CD4-positive, alpha-beta T cell treated with Interleukin-15 for 1 hour (primary cell): ENCODE measurements at places on chromosomes 16 and 17.
A peak's percentile ranks its signal among the peaks of the same experiment; 100 is the strongest.

DNA sequence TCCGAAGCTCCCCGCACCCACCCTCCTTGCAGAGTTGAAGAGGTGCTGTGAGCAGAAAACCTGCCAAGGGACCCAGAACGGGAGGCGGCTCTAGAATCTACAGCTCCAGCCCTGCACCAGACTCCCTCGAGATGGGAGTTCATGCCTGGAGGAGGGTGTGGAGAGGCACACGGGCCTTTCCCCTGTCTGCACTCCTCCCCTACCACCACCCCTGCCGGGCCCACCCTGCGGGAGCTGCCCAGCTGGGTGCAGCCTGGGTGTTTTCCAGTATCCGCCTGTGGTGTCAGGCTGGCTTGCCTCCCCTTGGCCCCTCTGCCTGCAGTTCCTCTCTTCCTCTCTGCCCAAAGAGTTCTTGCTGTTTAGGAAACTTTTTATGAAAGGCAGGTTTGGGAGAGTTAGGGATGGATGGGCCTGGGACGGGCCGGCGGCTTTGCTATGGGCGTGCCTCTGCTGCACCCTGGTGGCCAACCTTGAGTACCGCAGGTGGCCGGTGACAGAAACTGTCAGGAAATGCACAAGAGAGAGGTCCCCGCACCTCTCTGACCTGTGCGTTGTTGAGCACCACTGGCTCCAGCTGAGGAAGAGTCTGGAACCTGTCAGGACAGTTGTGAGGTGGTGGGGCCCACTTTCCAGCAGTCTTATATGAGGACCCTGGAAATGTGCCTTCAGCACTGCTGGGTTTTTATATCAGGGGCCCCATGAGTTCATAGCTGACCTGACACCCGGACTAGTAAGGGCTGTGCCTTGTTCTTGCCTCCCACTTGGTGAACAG, 354.1 kb downstream of the SEC14L1 start:
- DNase-seq: peak; percentile 76

- no peak for DNase-seq
Observed at GRCh38 chr16:70805380-70805779, 4.4 kb upstream of the VAC14 start.

- no peak for DNase-seq
Observed at GRCh38 chr17:80164185-80164584, 5.6 kb upstream of the CARD14 start.

GRCh38 chr17:182050-182751, 751 bp upstream of the DOC2B start:
- no peak for DNase-seq

DNA sequence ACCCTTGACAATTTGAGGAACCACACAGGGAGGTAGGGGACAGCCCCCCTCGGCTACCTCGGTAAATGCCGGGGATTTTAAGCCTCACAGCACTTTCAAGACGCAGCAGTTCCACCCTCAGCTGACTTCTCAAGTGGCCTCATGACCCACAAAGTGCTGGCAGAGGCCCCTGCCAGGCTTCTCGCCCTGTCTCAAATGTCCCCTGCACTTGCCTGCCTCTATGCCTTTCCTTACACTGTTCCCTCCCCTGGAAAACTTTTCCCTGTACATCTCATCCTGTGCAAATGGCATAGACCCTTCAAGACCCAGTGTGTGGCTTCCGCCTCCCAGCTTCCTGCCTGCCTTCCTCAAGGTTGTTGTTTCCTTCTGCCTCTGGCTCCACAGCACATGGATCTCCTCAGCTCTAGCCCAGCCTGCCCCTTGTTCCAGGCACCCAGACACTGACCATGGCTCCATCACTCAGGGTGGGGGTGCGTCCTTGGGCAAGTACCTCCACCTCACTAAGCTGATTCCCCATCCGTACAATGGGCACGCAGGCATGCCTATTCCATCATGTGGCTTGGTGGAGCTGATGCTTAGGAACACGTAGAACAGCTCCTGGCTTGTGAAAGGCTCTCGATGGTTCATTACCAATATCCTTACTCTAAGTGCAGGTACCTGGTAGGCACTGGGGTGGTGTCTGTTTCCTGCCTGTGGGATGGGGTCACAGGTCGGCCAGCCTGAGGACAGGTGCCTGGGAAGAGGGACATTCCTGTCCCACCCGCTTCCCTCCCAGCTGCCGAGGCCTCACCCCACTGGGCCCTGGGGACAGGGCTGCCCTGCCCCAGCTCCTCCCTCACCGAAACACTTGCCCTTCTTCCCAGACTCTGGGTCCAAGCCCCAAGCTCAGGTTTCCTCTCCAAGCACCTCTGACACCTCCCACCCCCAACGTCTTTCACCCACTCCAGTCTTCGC, 24.0 kb downstream of the MMP15 start:
- no peak for DNase-seq

- DNase-seq: no peak
Observed at GRCh38 chr17:71948703-71949422, 172.0 kb upstream of the SOX9 start.

- no peak for DNase-seq
Observed at GRCh38 chr17:35766903-35767510, 6.3 kb downstream of the C17orf50 start.

DNA sequence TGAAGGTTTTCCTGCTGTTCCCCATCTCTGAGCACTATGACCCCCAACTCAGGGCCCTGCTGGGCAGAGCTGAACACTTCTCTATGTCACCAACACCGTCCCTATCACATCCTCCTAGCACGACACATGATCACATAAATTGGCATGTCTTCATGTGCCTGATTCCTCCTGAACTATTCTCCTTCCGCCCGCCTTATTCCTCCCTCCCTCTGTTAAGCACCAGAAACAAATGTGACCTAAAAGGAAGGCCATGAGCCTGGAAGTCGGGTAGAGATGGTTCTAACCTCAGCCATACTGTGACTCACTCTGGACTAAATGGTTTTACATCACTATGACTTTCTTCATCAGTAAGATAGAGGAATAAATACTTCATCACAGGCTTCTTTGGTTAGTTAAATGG, 80.8 kb upstream of the DYNLRB2 start:
- DNase-seq: no peak

- DNase-seq: peak; percentile 91
Observed at GRCh38 chr16:19717741-19718623, at the start of the genes IQCK and KNOP1. IQCK (plus strand) TSS chr16:19718271; CDS start chr16:19718307, 36 bp downstream. KNOP1 (minus strand) TSS chr16:19718227; CDS start chr16:19715035, 3,192 bp downstream.

- no peak for DNase-seq
Observed at GRCh38 chr17:4499431-4500190, 930 bp downstream of the SPNS2 start.

DNA sequence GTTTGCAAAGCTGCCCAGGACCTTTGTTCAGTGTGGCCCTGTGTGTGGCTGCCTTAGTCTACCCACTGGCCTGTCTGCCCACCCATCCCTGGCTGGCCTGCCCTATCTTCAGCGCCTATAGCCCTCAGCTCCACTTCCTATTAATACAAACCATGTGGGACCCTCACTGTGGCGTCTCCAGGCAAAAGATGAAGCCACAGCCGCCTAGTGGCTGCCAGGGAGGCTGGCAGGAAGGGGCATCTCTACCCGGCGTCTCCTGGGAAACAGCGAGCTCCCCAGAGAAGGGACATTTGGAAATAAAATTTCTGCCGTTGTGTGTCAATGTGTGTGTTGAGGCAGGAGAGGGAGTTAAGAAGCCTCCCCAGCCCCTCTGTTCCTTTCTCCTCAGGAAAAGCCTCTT, 31.5 kb downstream of the NEUROD2 start:
- no peak for DNase-seq

DNA sequence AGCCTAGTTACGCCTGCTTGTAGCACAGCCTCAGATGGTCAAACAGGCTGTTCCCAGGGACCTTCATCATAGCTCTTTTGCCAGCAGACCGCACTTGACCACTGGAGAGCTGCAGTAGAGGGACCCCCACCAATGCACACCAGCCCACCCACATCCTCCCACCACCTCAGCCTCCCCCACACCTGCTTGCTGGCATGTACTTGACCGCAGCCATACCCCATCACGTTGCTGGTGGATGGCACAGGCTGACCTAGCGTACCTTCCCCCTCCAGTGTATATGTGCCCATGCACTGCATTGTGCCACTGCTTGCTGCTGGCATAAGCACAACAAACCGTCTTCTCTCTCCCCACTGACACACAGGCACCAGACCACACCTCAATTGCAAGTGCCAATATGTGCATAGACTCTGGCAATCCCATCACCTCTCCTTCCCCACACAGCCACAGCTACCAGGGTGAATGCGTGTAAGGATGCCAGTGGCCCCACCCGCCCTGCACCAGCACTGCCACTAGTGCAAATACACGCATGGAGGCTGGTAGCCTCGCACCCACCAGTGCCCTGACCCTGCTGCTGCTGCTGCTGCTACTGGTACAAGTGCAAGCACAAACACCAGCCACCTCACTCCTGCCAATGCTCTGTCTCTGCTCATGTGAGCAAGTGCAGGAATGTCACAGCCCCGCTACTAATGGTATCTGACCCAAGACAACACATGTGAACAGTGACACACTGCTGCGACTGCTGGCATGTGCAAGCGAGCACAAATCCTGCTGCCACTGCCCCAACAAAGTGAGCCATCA, 1377.6 kb downstream of the CDH11 start:
- DNase-seq: no peak

- peak; percentile 84 for DNase-seq
Observed at GRCh38 chr17:4948931-4949320, 596 bp upstream of the PFN1 start.

DNA sequence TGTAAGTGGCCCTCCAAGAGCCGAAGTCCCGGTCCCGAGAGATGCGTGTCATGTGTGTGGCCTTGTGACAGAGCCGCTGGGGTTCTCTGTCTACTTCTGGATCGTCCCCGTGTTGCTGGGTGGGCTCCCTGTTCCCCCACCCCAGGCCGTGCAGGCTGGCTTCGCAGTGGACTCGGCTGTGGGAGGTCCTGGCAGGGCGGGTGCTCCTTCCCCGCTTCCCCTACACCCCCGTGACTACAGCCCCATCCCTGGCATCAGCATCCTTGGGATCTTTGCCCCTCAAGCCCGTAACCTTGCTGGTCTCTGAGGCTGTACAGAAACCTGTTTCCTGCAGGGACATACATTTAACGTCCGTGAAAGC, 136.3 kb downstream of the BANP start:
- no peak for DNase-seq

DNA sequence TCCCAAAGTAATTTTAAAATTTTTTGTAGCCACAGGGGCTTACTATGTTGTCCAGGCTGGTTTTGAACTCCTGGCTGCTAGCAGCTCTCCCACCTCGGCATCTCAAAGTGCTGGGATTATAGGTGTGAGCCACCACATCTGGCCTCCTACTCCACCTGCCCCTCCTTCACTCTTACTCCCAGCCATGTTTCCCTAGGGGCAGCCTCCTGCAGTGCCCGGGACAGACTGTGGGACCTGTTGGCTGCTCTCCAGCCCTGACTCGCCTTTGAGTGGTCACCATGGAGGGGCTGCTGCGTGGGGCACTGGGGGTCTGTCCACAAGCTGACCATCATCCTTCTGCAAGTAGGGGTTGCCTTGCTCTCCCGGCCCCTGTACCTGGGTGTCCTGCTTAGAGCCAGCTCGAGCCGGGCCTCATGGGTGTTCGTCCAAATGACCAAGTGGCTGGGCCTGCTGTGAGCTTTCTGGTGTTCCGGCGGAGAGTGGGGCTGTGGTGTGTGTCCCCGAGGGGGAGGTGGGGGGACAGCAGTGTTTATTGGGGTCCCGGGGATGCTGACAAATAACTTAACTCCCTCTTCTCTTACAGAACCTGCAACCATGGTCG, 16.6 kb downstream of the SPIRE2 start:
- no peak for DNase-seq

GRCh38 chr16:77987810-77988209, 34.5 kb upstream of the CLEC3A start:
- DNase-seq: no peak

GRCh38 chr17:2053380-2054261, 1.3 kb upstream of the HIC1 start:
- DNase-seq: peak; percentile 86

GRCh38 chr17:27430882-27431491, 25.3 kb upstream of the KSR1 start:
- peak; percentile 33 for DNase-seq

DNA sequence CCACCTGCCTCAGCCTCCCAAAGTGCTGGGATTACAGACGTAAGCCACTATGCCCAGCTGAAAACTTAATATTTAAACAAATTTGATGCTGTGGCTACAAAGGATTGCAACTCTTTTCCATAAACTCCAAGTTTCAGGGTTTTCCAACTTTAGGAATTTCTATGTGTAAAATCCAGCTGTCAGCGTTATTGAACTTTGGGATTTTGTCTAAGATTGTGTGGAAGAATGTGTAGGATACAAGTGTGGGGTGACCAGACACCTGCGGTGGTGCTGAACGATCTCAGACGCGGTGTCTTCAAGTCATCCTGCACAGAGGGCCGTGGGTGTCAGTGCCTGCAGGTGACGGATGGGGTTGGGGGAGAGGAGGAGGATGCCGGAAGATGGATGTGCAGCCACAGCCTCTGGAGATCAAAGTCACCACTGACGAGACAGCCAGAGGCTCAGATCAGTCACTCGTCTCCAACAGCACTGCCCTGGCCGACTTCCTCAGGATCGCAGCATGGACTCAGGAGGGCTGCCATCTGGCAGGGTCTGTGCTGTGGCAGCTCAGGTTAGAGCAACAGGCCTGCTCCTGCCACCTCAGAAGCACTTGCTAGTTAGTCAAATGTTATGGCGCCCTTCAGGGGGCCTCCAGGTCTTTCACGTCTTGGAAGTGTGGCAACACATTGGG, 13.0 kb downstream of the ACSF3 start:
- no peak for DNase-seq

DNA sequence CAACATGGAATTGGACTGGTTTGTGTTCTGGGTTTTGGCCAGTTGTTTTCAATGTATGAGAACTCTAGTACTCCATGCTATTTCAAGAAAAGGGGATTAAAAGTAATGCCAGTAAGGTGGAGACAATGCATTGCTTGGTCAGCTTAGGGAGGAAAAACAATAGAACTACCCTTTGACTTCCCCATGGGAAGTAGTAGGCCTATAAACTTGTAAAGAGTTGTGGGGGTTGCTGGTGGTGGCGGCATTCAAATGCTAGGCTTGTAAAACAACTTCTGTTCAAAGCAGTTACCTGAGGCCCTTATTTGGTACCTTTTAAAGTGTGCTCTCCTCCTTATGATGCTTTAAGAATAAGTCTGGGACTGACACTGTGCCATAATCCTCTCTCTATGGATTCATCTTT, 9.4 kb downstream of the MAP3K3 start:
- DNase-seq: no peak

- DNase-seq: no peak
Observed at GRCh38 chr17:72239548-72239947, 118.7 kb downstream of the SOX9 start.

DNA sequence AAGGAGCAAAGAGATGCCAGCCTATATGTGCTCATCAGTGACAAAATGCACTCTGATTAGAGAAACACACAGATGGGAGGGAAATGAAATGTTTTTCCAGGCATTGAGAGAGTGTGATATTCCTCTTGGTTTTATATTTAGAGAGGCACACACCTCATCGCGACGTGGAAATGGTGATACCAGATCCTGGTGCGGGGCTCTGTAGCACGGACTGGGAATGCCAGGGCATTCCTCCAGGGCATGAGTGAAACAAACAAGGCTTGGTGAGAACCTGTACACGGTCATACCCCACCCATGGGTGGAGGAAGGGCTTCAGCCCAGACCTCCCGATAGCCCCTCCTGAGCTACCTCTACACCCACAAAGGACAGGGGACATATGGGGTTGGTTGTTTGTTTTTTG, 280.2 kb downstream of the C16orf95 start:
- no peak for DNase-seq
